ENCODE measurements at places on chromosomes 2 and 18. TPM values are rescaled to one million over a fixed set of nuclear protein-coding genes. Genes with fewer than 3 reads are reported as not detected.

GRB14 gene
- 4.5 TPM for total RNA-seq

OR6B2 gene
- not detected for total RNA-seq

GALR1 gene
- not detected for total RNA-seq

ST6GAL2 gene
- 16.1 TPM for total RNA-seq

SIX3 gene
- total RNA-seq = 1.9 TPM

PLCD4 gene
- 0.29 TPM for total RNA-seq

FNDC4 gene
- total RNA-seq = 3.7 TPM

HOXD4 gene
- 0.67 TPM for total RNA-seq

ASTL gene
- not detected for total RNA-seq

TUBA4B gene
- 0.28 TPM for total RNA-seq

CHRNG gene
- total RNA-seq = not detected

GALNT3 gene
- total RNA-seq = not detected

TANC1 gene
- total RNA-seq = 7.8 TPM

STAT4 gene
- total RNA-seq = 3.2 TPM

C1GALT1C1L gene
- total RNA-seq = 2.0 TPM

CASP10 gene
- 1.8 TPM for total RNA-seq

SERPINB4 gene
- total RNA-seq = 0.08 TPM

TNS1 gene
- 8.0 TPM for total RNA-seq

KLHL14 gene
- not detected for total RNA-seq

GPR39 gene
- 7.5 TPM for total RNA-seq

SCN3A gene
- total RNA-seq = not detected

TM4SF20 gene
- total RNA-seq = 8.8 TPM

LTBP1 gene
- 29.6 TPM for total RNA-seq

DYSF gene
- total RNA-seq = 0.50 TPM
